ENCODE measurements at places on chromosomes 16 and 17. TPM values are rescaled to one million over a fixed set of nuclear protein-coding genes. Genes with fewer than 3 reads are reported as not detected.

The MPP3 gene
- total RNA-seq, result 0.83 TPM

The MYH8 gene
- total RNA-seq, result not detected

The MYH2 gene
- total RNA-seq, result not detected

The LGALS9B gene
- not detected for total RNA-seq

The CDRT15 gene
- total RNA-seq, result not detected

The TBX2 gene
- total RNA-seq, result 15.3 TPM

The DPEP3 gene
- not detected for total RNA-seq

The NGFR gene
- 0.41 TPM for total RNA-seq

- no peak for DNase-seq
These were observed 1.3 kb upstream of the BTBD17 start for GRCh38 chr17:74362810-74363498.

DNA sequence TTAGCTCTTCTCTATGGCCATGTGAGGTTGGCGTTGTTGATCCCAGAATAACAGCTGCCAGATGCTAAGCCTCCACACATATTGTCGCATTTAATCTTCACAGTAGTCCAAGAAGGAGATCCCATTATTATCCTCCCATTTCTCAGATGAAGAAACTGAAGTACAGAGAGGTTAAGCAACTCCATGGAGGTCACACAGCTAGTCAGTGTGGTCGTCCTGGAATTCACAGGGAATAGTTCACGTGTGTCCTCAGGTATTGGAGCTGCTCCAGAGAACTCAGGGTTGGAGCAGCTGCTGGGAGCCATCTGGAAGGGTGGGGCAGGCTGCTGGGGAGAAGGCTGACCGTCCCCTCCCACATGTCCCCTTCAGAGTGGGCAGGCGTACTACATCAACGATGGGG lies 19.5 kb downstream of the SDR42E2 start:
- no peak for DNase-seq

- DNase-seq, result no peak
These were observed 377 bp upstream of the CRHR1 start for GRCh38 chr17:45783593-45784292.

- DNase-seq, result no peak
These were observed 24.0 kb downstream of the MXRA7 start for GRCh38 chr17:76686538-76687297.

- DNase-seq, result peak; percentile 34
These were observed 27.0 kb upstream of the SMURF2 start for GRCh38 chr17:64689106-64689505.

DNA sequence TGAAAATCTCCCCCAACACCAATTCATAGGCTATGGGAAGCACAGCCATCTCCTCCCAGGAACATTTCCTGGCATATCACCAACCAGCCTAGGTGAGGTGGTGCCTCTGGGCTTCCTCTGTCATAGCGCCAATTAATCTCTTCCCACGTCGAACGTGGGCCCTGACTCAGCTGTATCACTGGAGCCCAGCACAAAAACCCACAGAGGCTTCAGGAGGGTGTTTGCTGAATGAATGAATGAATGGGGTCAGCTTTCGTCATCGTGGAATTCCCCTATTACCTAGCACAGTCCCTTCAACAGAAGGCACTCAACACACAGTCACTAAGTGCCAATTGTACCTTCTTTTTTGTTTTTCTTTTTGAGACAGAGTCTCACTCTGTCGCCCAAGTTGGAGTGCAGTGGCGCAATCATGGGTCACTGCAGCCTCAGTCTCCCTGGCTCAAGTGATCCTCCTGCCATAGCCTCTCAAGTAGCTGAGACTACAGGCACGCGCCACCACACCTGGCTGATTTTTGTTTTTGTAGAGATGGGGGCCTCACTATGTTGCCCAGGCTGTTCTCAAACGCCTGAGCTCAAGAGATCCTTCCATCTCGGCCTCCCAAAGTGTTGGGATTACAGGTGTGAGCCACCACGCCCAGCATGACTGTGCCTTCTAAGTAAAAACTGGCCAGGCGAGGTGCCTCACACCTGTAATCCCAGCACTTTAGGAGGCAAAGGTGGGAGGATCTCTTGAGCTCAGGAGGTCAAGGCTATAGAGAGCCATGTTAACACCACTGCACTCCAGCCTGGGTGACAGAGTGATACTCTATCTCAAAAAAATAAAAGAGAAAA lies 4.1 kb downstream of the ZNF688 start:
- DNase-seq, result no peak

DNA sequence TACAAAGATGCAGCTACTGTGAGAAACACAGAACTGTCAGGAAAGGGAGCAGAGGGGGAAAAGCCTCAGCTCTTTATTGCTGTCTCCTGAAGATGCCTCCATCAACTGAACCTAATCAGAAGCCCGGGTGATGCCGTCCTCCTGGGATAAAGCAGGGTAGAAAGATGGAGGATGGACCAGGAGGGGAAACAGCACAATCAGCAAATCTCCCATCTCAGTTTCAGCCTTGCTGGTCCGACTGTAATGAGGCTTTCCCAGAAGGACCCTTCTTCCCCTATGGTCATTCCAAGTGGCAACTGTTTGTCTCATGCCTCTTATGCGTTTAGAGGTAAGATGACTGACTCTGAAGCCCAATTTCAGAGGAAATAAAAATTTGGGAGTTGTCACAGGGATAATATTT lies 24.3 kb downstream of the ZFP1 start:
- no peak for DNase-seq

- DNase-seq, result no peak
These were observed 11.7 kb downstream of the ABCC1 start for GRCh38 chr16:15961060-15961511.

GRCh38 chr16:24694931-24695330 lies 34.5 kb upstream of the TNRC6A start:
- no peak for DNase-seq

DNA sequence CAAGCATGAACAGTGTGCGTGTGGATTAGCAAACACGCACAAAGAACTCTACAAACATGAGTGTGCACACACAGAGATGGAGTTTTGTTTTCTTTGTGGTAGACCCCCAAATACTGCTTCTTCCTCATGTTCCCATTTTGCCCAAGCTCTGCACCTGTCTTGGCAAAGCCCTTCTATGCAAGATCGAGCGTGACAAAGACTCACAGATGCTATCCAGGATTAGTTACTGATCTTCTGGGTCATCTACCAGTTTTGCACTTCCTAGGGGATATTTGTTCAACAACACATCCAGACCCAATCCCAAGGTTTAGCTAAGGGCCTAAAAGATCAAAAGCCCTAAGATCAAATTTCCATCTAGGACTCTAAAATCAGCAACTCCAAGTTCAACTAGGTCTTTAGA lies 16.0 kb downstream of the LRRC36 start:
- no peak for DNase-seq

DNA sequence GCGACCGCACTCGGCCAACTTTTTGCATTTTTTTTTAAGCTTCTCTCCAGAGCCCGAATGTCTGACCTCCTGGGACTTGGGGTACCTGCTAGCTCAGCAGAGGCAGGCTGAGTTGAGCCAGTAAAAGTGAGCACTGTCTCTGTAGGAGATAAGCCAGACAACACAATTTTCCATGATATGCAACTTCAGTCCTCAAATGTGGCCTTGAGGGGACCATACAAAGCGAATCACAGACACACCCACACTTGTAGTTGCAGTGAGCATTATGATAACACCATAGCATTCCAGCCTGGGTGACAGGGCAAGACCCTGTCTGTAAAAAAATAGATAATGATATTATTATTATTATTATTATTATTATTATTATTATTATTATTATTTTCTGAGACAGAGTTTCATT lies 2.6 kb downstream of the DPEP2 start:
- no peak for DNase-seq

DNA sequence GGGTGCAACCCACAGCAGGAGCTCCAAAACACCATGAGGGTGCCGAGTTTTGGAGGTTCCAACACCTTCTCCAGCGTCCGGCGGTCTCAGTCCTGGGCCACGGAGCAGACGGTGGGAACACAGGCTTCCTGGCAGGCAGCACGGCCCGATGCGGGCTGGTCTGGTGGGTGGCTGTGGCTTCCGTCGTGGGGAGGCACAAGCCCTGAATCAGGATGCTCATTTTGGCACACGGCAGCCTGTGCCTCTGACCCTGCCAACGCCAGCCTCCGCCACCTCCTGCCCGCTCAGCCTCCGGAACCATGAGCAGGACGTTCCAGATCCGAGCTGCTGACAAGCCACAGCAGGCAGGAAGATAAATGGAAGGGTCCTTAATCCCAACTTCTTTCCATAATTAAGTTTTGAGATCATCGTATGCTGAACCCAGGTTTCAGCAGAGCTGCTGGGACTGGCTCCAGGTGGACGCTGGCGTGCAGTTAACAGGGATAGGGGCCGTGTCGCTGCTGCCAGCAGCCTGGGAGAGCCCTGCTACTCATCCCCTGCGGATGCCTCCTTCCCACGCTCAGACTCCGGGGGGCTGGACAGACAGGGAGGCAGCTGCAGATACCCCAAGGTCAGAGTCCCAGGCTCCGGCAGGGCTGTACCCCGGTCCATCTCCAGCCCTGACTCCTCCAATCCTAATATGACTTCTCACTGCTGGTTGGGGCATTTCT lies 136.6 kb downstream of the ENGASE start:
- no peak for DNase-seq

DNA sequence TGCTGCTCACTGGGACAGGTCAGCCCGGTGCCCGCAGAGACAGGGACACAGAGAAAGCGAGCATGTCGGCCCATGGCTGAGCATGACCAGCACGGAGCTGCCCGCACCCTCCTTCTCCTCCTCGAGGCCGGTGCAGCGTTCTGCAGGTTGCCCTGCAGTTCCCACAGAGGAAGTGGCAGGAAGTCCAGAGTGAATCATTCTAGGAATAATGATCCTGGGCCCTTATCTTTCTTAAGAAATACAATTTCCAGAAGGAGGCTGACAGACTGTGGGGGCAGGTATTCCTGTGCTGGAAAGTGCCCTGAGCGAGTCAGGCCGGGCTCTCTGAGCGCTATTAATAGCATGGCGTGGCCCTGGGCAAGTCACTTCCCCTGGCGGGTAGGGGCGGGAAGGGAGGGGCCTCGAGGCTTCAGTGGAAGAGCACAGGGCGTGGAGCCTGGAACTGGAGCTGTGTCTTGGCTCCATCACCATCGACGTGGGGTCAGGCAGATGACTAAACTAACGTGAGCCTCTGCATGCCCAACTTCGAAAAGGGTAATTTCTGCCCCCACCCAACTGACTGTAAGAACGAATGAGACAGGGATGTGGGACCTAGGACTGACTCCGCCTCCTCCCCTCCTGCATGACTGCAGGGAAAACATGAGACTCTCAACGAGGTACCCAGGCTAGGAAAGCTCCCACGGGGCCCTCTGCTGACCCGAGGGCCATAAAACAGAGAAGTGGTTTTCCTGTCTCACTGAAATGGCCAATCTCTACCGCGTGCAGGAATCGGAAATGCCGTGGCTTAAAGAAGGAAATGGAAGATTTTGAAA lies 9.8 kb downstream of the TMEM204 start:
- DNase-seq, result peak; percentile 39

DNA sequence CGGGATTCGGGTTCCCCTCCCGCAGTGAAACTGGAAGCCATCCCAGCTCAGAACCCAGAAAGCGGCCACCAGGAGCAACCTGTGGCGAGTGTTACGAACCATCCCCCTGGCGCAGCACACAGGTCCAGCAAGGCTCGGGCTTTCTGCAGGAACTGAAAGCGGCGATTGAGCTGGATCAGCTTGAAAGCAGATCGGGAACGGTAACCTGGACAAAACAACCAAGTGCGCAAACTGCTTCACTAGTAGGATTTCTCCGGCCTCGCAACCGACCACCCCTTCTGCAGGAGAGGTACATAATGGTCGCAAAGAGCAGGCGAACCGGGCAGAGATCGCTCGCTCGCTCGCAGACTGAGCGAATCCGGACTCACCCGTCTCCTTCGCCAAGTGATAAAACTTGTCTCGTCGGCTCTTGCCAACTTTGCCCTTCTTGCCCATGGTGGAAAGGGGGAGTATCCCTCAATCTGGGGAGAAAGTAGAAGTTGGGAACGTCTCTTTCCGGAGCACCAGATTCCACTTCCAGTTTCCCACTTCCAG lies 696 bp upstream of the PSMC5 start:
- no peak for DNase-seq

- DNase-seq, result no peak
These were observed 7.5 kb downstream of the SLC6A4 start for GRCh38 chr17:30228011-30228410.

All from HepG2 (cell line).